Activated naive CD4-positive, alpha-beta T cell treated with anti-CD3 and anti-CD28 coated beads, Interleukin-2, amount 10 ng/mL, durations not matched to agents 7 days and 5 days (primary cell): ENCODE measurements at places on chromosomes 16 and 17.

GRCh38 chr16:81489547-81490267 lies 45.1 kb downstream of the CMIP start:
- no peaks in the 10 kb centered on the region for H3K36me3 ChIP-seq
- H3K4me1 ChIP-seq, result peaks cover 6% of the 10 kb centered on the region
- H3K27ac ChIP-seq, result no peak overlapping the region
- no peaks in the 10 kb centered on the region for H3K27me3 ChIP-seq

DNA sequence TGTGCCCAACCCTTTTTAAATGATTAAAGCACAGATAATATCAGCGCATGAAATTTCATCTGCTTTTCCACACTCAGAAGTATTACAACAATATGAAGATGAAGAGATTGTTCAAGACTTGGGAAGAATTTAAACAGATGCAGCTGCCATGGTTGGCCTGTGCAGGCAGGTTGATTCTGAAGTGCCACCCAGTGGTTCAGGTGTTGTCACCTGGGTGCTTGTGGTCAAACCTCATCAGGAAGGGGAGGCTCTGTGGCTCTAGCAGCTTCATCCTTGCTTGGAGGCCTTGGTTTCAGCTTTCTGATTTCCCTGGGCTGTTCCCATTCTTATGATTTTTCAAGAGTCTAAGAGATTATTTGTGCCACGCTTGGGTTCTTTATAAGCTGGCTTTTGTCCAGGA lies 22.2 kb upstream of the CLEC18C start:
- H3K27ac ChIP-seq, result no peak overlapping the region
- peaks cover 5% of the 10 kb centered on the region for H3K4me1 ChIP-seq
- peaks cover 46% of the 10 kb centered on the region for H3K36me3 ChIP-seq

GRCh38 chr17:83080579-83080857 lies 1.1 kb downstream of the METRNL start:
- H3K27ac ChIP-seq, result no peak overlapping the region
- H3K36me3 ChIP-seq, result no peaks in the 10 kb centered on the region
- H3K27me3 ChIP-seq, result peaks cover 79% of the 10 kb centered on the region
- H3K4me3 ChIP-seq, result no peak overlapping the region
- H3K4me1 ChIP-seq, result peaks cover 20% of the 10 kb centered on the region

DNA sequence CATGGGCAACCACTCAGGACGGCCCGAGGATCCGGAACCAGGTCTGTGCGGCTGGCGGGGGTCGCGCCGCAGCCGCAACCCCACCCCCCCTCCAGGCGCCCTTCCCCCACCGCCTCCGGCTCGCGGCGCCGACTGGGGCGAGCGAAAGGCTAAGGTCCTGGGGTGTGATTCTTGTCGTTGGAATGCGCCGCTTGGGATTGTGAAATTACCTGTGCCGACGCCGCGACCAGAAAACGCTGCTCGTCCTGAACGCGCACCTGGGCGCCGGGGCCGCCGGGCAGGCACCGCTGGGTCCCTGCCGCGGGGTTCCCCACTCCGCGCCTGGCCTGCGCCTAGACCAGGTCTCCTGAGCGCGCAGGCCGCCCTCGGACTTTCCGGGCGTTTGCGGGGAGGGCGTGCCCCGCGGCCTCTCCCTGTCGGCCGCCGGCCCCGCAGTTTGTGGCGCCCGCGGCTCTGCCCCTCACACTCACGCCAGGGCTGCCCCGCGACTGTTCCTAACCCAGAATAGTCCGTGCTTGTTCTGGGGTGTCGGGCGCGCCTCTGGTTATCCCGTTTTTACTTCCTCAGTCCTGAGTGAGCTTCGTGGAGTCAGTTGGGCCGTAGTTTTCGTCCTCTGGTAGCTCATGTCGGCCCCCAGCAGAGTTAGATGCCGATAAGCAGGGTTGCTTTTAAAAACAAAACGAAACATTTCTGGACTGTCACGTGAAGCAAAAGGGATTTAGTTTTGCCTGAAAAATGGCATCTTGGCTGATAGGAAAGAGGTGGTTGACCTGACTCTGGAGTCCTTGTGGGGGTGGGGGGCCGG lies 147.2 kb downstream of the SPECC1 start:
- H3K27me3 ChIP-seq, result peaks cover 34% of the 10 kb centered on the region
- H3K4me3 ChIP-seq, result peak overlapping the region; percentile 80
- peak overlapping the region; percentile 34 for H3K27ac ChIP-seq
- DNase-seq, result peak; percentile 48
- no peaks in the 10 kb centered on the region for H3K36me3 ChIP-seq

GRCh38 chr17:61323003-61323908 lies 76.4 kb upstream of the TBX2 start:
- H3K27me3 ChIP-seq, result peaks cover 4% of the 10 kb centered on the region
- H3K36me3 ChIP-seq, result no peaks in the 10 kb centered on the region
- H3K4me3 ChIP-seq, result no peak overlapping the region

DNA sequence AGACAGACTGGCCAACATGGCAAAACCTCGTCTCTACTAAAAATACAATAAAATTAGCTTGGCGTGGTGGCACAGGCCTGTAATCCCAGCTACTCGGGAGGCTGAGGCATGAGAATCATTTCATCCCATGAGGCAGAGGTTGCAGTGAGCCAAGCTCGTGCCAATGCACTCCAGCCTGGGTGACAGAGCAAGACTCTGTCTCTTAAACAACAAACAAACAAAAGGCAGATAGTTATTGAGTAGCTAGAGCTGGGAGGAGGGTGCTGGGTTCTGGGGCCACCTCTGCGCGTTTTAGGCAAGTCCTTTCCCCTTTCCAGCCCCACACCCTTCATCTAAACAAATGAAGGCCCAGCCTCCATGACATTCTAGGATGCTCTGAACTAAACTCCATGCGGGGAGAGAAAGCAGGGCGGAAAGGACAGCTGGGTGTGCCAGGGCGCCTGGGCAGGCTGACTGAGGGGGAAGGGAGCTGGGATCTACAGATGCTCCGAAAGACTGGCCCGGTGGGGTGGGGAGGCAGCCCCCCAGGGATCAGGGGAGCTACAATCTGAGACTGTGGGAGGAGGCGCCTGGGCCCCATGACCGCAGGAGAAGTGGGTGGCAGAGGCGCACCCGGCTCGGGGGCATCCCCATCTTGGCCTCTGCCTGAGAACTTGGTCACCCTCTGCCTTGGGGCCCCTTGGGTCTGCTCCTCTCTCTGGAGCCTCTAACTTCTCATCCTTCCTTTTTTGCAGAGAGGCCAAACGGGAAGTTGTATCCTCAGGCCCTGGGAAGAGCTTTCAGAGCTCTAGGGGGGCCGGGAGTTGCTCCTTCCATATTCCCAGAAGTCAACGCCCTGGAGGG lies 910 bp downstream of the ITGAL start:
- peaks cover 74% of the 10 kb centered on the region for H3K4me1 ChIP-seq
- H3K27ac ChIP-seq, result peak overlapping the region; percentile 97
- H3K36me3 ChIP-seq, result peaks cover 57% of the 10 kb centered on the region
- peak; percentile 55 for DNase-seq

DNA sequence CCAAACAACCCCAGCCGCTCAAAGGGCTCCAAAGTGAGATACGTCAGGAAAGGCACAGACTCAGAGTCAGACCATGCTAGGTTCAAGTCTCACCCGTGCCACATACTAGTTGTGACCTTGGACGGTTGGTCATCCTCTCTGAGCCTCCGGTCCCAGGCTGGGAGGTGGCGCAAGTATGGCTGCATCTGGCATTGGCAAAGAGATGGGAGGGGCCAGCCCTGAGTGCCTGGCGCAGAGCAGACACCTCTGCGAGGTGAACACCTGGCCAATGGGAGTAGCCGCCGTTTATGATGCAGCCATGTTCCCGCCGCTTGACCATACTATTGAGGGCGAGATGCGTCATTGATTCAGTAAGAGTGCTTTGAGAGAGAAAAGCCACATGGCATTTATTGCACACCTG lies 97.8 kb upstream of the PLCG2 start:
- no peaks in the 10 kb centered on the region for H3K27me3 ChIP-seq
- no peak for DNase-seq
- no peak overlapping the region for H3K27ac ChIP-seq

DNA sequence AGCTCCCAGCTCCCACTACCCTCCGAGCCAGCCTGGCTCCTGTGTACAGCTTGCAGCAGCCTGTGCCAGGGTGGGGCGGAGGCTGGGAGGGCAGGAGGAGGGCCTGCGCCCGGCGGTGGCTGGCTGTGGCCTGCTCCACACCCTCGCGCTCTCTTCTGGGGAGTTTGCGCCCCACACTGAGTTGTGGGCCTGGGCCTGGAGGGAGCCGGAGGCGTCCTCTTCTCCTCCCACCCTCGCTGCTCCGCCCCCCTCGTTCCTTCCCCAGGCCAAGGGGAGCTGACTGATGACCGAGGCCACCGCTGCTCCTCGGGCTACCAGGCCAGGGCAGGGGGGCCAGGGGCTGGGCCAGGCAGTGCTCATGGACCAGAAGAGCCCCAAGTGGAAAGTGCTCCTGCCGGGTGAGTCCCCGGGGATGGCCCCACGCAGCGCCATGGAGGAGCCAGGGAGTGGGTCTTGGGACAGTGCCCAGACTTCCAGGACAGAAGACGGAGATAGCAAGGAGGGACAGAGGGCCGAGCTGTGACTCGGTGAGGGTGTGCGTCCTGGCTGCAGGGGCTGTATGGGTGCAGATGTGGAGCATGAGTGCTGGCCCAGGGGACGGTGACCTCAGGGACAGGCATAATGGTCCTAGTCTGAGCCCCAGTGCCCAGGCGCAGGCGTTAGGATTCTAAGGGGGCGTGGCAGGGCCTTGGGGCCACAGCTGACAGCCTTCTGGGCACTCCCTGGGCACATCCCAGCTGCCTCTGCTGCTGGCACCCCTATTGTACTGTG lies 242.1 kb upstream of the GSE1 start:
- H3K4me1 ChIP-seq, result peaks cover 3% of the 10 kb centered on the region
- peaks cover 6% of the 10 kb centered on the region for H3K27me3 ChIP-seq
- no peak overlapping the region for H3K4me3 ChIP-seq
- H3K27ac ChIP-seq, result no peak overlapping the region
- no peaks in the 10 kb centered on the region for H3K36me3 ChIP-seq

DNA sequence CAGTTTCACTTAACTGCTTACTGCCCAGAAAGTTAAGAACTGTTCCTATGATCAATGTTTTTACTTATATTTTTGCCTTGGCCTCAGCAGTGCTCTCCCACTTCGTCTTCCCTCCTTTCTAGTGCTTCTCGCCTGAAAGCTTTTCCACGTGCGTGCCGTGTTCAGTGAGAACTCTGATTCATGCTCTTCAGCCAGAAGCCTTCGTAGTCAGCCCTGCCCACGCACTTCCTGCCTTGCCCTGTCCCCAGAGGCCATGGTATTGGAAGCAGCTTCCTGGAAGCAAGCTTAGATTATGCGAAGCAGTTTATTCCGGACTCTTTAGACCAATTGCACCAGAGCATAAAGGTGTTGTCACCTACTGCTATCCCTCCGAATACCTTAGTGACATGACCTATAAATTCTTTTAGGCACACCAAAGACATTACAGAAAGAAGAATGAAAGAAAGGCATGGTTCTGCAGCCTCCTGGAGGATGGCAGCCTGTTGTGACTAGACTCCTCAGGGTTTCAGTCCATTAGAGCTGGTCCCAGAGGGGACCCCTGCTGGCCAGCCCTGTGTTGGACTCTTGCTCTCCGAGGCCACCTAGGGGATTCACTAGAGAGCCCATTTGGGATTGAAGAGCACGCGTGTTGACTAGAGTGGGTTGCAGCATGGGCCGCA lies 105.2 kb downstream of the RPTOR start:
- H3K4me1 ChIP-seq, result peaks cover 73% of the 10 kb centered on the region
- H3K27ac ChIP-seq, result peak overlapping the region; percentile 94
- peak overlapping the region; percentile 19 for H3K4me3 ChIP-seq
- peak; percentile 71 for DNase-seq

DNA sequence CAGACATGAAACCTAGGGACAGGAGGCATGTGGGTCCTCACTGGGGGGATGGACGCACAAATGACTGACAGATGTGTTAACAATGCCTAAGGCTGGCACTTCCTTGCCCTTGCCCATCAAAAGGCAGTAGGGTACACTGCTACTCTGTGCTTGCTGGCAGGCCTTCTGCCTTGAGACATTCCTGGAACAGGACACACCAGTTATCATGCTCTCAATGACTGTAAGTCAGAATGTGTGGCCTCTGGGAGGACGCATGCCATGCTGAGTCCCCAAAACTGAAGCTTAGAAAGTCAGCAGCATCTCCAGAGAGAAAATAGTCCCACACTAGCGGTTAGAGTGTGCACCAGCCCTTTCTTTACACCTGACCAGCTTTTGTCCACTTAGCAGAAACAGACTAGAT lies 16.1 kb upstream of the SREBF1 start:
- H3K4me1 ChIP-seq, result peaks cover 81% of the 10 kb centered on the region
- peaks cover 17% of the 10 kb centered on the region for H3K36me3 ChIP-seq

- no peak overlapping the region for H3K27ac ChIP-seq
- no peak overlapping the region for H3K4me3 ChIP-seq
- H3K27me3 ChIP-seq, result no peaks in the 10 kb centered on the region
- H3K36me3 ChIP-seq, result no peaks in the 10 kb centered on the region
These were observed 9.7 kb downstream of the CACNG1 start for GRCh38 chr17:67054011-67054591.

DNA sequence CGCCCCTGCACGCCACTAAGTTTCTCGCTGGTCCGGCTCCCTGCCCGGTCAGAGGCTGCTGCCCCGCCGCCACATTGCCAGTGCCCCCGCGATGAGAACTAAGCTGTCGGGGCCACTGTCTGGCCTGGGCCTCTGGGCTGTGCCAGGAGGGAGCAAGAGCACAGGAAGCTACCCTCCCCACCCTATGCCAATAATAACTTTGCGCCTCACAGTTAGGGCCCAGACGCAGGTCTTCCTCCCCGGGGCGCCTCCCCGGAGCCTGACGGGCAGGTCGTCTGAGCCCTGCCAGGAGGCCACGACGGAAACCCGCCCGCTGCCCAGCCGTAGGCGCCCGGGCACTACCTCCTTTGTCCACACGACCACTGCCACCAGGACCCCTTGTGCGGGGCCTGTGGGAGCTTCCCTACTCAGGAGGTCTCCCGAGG lies 1.5 kb downstream of the ZFPM1 start:
- peak; percentile 67 for DNase-seq
- H3K27me3 ChIP-seq, result peaks cover 42% of the 10 kb centered on the region
- H3K27ac ChIP-seq, result peak overlapping the region; percentile 92
- H3K4me3 ChIP-seq, result peak overlapping the region; percentile 89

GRCh38 chr17:27320222-27320560 lies 26.3 kb downstream of the WSB1 start:
- H3K4me3 ChIP-seq, result no peak overlapping the region
- no peaks in the 10 kb centered on the region for H3K4me1 ChIP-seq
- H3K27ac ChIP-seq, result peak overlapping the region; percentile 33
- DNase-seq, result no peak
- no peaks in the 10 kb centered on the region for H3K27me3 ChIP-seq
- peaks cover 29% of the 10 kb centered on the region for H3K36me3 ChIP-seq

GRCh38 chr16:53083119-53083518 lies 28.3 kb downstream of the CHD9 start:
- H3K27me3 ChIP-seq, result peaks cover 4% of the 10 kb centered on the region
- no peaks in the 10 kb centered on the region for H3K4me1 ChIP-seq
- H3K36me3 ChIP-seq, result no peaks in the 10 kb centered on the region
- no peak for DNase-seq
- no peak overlapping the region for H3K27ac ChIP-seq

- no peak overlapping the region for H3K27ac ChIP-seq
- no peaks in the 10 kb centered on the region for H3K4me1 ChIP-seq
- DNase-seq, result no peak
- no peak overlapping the region for H3K4me3 ChIP-seq
These were observed 58.3 kb upstream of the ARHGAP44 start for GRCh38 chr17:12730931-12731521.
